ENCODE measurements at places on chromosomes 13 and 19.

DNA sequence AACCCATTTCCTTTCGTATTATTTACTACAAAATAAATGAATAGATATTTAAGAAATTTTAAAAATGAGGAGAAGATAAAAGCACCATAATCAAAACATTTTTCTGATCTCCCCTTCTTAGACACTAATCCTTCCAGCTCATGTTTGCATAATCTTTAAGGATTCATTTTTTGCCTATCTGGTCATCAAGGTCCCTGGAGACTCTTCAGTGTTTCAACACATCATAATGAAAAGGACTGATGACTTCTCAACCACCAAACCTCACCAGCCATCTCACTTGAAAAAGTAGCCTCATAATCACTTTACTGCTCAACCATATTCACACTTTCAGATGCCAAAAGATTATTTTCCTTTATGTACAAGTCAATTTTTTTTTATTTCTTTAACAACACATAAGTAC lies 80.1 kb downstream of the DCLK1 start:
- no peak for DNase-seq

DNA sequence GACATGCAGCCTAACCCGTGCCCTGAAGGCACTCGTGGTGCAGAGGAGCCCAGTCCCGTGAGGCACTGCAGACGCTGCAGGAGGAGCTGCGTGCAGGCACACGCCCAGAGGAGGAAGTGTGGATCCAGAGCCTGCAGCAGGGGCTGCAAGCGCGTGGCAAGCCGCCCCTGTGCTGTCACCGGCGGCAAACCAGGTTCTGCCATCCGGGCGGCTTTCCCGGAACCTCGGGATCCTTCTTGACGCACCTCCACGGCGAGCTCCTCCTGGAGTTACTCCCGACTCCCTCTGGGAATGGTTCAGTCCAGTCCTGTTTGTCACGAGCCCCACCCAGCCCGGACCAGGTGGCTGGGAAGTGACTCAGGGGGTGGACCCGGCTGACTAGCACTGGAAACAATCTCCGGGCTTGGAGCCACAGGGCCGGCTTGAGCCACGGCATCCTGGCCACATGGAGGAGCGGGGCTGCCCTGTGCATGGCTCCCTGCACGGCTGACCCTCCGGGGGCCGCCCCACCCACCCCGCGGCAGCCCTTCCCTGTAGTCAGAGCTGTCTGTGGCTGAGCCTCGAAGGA lies 10.2 kb downstream of the DPP9 start:
- no peak for DNase-seq

DNA sequence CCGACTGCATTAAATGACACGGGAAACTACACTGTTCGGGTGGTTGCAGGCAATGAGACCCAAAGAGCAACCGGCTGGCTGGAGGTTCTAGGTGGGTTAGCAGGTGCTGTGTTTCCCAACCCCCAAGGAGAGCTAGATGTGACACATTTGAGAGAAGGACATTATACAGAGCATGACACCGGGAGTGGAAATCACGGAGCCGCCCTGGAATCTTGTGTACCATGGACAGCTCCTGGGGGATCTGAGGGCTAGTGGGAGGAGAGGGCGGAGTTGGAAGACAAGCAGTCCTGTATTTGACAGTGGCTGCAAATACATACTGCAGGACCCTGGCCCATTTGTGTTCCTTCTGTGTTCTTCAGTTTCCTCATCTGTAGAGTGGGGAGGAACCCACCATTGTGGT lies 2.3 kb downstream of the CEACAM18 start:
- DNase-seq: no peak

DNA sequence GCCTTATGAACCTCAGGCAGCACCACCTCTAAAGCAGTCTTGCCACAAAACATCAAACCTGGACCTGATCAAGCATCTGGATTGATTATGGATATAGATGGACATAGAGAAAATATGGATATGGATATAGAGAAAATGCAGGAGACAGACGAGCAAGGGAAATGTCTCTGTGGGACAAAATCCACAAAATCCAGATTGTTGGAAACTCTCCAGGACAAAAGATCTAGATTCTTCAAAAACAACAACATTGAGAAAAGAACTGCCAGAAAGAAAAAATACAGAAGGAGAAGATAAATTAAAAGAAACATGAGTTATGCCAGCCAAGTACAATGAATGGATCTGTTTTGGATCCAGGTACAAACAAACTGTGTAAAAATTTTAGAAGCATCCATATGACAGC lies 1176.5 kb downstream of the UQCRFS1 start:
- no peak for DNase-seq

- DNase-seq: no peak
These were observed 12.0 kb downstream of the KHSRP start for GRCh38 chr19:6412447-6413091.

GRCh38 chr13:38702669-38703068 lies 15.8 kb downstream of the FREM2 start:
- no peak for DNase-seq

Measured in activated naive CD8-positive, alpha-beta T cell treated with anti-CD3 and anti-CD28 coated beads, Interleukin-2, amount 50 U/mL, for 16 hours (primary cell).